ENCODE measurements at places on chromosomes 13 and 19.

DNA sequence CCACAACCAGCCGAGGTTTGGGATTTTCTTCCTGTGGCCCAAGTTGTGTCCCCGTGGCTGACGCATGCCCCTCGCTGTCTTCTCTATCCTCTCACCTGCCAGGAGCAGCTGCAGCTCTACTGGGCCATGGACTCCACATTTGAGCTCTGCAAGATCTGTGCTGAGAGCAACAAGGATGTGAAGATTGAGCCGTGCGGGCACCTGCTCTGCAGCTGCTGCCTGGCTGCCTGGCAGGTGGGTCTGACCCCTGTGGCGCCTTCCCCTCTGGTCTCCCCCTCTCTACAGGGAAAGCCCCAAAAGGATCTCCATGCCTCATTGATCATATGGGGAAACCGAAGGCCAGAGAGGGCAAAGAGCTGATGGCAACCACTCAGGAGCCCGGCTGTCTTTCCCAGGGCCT, 14.6 kb downstream of the CBLC start:
- no peak for DNase-seq

GRCh38 chr19:18606281-18607225, at the start of gene CRLF1:
TSS of gene CRLF1 (minus strand) at chr19:18606799. CDS start at chr19:18606656, 143 bp downstream.
- DNase-seq = no peak

GRCh38 chr13:44713788-44714469, 137.8 kb upstream of the TSC22D1 start:
- DNase-seq = no peak

GRCh38 chr19:50549927-50550593, 18.2 kb downstream of the LRRC4B start:
- no peak for DNase-seq

DNA sequence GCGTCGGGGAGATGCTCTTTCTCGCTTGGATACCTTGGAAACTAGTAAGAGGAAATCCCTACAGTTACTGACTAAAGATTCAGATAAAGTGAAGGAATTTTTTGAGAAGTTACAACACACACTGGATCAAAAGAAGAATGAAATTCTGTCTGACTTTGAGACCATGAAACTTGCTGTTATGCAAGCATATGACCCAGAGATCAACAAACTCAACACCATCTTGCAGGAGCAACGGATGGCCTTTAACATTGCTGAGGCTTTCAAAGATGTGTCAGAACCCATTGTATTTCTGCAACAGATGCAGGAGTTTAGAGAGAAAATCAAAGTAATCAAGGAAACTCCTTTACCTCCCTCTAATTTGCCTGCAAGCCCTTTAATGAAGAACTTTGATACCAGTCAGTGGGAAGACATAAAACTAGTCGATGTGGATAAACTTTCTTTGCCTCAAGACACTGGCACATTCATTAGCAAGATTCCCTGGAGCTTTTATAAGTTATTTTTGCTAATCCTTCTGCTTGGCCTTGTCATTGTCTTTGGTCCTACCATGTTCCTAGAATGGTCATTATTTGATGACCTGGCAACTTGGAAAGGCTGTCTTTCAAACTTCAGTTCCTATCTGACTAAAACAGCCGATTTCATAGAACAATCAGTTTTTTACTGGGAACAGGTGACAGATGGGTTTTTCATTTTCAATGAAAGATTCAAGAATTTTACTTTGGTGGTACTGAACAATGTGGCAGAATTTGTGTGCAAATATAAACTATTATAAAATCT, 2.7 kb upstream of the KCNRG start:
- no peak for DNase-seq
